ENCODE measurements at places on chromosomes 4 and X. TPM values are rescaled to one million over a fixed set of nuclear protein-coding genes. Genes with fewer than 3 reads are reported as not detected.

The ATOH1 gene
- not detected for total RNA-seq

The GYG2 gene
- 15.4 TPM for total RNA-seq

The SYTL4 gene
- 35.9 TPM for total RNA-seq

The P2RY8 gene
- under 0.01 TPM for total RNA-seq

The DHRSX gene
- total RNA-seq: 28.2 TPM

The NAA10 gene
- 54.9 TPM for total RNA-seq

Data from smooth muscle cell of the umbilical artery (primary cell).